Inflammatory macrophage treated with lipopolysaccharide for 1 hour (primary cell): ENCODE measurements at places on chromosomes 5 and 9.
A peak's percentile ranks its signal among the peaks of the same experiment; 100 is the strongest.

DNA sequence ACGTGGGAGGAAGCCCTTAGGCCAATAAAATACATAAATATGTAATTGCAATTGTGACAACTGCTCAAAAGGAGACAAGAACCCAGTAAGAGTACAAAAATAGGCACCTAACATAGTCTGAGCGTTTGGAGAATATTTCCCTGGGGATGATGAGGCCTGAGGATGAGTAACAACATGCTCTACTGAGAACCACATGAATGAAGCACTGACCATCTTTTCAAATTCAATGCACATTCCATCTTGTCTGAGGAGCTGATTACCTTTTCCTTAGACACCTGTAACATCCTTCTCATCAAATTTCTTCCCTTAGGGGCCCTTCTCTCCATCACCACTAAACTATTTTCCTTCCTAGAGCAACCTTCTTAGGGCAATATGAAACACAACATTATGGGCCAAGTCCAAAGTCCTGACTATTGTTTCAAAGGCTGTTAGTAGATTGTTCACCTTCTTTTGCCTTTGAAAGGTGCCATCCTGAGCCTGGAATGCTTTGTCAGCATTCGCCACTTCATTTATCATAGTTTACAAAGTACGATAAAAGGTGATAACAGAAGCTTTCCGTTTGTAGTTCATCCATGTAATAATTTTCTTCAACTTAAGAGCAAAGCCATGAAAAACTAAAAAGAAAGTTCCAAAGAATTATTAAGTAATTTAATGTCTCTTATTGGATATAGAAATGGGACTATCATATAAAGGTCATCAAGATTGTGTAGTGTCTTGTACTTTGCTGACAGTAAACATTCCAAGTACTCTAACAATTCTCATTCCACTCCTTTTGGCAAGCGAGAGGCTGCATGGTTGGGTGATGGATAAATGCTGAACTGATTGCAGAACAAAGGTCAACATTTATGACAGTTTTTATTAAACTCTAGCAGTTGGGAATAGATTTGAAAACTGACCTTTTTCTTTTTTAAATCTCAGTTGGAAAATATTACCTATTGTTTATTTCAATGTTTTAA, 471.3 kb downstream of the PDE4D start:
- DNase-seq, result no peak

DNA sequence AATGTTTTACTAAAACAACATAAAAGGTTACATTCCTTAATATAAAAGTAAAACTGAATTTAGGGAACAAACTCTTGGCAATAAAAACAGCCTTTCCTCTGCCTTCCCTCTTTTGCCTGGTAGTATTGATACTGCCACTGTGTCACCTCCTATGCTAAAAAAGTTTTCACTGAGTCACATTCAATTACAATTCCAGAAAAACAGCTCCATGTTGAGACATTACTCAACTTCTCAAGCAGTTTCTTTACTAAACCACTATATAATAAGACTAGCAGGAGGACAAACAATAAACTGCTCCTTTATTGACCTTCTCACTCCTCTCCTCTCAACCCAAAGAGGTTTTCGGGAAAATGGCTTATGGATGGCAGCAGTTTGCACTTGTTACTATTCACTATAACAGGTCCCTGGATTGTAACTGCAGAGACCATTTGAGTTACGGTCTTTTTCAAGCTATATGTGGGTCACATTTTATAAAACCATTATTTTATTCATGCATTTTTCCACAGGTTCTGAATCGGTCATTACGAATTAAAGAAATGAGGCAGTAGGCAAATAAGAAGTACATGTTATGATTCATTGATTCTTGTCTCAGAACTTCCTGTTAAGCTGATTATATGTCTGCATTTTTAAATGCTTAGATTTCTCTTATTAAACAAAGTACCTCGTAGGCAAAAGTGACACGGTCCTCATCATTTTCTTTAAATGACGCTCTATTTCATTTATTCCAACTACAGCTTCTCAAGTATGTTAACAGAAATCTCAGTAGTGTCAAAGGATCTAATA, 2.1 kb downstream of the ZDHHC21 start:
- no peak for DNase-seq

DNA sequence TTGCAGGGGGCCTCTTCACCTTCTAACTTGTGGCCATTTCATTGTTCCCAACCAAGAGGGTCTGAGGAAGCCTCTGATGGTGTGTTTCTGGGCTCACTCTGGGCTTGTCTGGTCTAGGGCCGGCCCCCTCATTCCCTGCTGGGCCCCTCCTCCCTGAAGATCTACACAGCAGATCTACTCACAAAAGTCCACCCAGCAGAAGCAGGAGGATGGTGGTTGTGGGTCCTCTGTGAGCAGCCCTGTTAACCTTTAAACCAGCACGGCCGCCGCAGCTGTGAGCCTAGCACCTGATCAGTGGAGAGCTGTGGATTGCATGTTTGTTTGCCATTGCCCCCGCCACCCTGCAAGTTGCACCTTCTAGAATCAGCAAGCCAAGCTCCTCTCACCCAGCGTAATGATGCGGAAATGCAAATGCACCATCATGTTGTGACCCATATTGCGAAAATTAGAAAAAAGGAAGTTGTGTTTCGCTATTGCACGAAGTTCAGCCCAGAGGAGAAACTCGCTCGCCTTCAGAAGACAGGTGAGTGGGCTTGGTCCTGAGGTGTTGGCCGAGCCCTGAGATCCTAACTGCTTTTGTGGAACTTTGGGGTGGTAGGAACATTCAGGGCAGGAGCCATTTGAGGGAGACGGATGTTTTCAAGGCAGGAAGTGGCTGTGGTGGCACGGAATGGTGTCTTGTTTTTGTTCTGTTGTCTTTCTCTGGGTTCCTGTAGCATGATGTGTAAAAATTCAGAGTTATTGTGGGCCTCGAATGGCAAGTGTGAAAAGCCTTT, 16.7 kb downstream of the FGD3 start:
- DNase-seq, result peak; percentile 84

GRCh38 chr9:8703904-8704303, 904.3 kb upstream of the DMAC1 start:
- no peak for DNase-seq

DNA sequence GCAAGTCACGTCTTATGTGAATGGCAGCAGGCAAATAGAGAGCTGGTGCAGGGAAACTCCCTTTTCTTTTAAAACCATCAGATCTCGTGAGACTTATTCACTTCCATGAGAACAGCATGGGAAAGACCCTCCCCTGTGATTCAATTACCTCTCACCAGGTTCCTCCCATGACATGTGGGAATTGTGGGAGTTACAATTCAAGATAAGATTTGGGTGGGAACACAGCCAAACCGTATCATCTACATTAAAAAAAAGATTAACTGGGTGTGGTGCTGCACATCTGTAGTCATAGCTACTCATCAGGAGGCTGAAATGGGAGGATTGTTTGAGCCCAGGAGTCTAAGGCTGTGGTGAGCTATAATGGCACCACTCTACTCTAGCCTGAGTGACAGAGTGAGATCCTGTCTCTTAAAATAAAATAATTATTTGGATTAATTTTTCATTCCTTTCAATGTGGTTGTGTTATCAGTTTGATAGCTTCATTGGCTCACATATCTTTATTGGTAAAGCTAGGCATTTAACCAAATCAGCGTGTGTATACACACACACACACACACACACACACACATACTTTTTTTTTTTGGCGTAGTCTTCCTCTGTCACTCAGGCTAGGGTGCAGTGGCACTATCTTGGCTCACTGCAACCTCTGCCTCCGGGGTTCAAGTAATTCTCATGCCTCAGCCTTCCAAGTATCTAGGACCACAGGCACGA, 21.8 kb downstream of the DENND4C start:
- no peak for DNase-seq

DNA sequence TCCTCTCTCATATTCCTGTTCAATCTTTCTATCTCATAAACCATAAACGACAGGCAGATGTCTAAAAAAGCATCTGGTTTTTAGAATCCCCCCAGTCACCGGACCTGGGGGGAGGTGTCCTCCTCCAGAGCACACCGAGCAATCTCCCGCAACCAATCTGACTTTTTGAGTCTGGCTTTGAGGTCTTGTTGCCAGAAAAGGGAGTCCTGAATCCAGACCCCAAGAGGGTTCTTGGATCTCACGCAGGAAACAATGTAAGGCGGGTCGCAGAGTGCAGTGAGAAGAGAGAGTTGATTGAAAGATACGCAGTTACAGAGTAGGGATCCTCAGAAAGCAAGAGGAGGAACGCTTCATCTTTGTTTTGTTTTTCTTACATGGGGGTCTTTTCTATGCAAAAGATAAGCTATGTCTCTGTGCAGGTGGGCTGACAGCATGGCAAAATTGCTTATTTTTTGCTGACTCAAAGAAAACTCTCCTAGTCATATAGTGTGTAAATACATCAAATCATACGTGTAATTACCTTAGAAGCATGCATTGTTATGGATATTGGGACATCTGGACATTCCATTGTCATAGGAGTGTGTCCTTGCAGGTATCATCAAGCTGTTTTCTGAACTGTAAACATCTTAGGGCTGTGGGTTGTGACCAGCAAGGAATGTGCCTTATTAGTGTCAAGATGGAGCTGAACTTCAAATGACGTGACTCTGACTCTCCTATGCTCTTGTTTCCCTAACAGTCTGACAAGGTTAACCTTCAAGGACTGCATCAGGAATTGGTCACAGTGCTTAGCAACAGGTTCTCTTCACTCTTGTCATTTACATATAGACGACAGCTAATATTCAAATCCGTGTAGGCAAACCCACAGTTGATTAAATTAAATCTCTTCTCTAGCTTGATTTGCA, 159.3 kb upstream of the DAPK1 start:
- DNase-seq, result no peak

DNA sequence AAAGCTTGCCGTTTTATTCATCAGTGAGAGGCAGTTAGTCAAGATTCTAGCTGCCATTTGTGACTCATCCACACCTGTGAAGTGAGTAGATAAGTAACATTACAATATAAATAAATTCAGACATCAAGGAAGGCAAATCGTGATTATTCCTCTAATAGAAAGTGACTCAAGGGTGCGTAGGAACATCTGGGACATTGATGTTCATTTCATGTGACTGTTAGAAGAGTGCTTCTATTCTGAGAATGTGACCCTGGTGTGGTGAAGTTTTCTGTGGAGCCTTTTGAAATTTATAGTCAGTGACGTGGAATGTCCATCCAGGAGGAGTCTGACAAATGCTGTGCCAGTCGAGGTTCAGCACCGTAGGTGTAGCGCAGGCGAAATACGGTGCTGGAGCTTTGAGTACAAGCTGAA, 48.4 kb upstream of the FAM240B start:
- no peak for DNase-seq

DNA sequence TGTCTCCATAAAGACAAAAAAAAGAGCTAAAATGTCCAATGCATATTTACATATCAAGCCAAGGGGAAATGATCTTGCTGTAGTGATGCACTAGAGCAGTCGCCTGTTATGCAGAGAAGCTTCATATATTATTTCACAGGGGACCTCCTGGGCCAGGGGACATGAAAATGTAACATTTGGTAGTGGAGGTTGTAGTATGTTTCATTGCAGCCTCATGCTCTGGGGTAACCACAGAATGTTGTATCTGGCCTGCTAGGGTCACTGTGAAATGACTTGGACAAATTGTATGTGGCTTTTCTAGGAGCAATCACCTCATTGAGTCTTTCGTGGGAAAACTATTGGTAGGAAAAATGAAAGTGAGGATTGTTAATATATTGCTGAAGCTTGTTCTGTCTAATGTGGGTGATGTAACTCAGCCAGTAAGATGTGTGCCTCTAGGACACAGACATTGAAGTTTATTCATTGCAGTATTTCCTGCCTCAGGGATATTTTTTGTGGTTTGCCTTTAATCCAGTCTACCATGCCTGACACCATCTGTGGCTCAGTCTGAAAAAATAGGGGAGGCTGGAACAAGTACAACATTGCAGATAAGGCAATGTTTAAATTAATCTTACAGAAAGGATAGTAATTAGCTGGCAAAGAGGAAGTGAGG, 430.8 kb upstream of the TNC start:
- DNase-seq, result no peak

GRCh38 chr5:57693488-57694305, 211.1 kb upstream of the ACTBL2 start:
- DNase-seq, result no peak

- DNase-seq, result no peak
Observed at GRCh38 chr5:103275851-103276250, 17.3 kb downstream of the MACIR start.

- no peak for DNase-seq
Observed at GRCh38 chr9:116499434-116499833, 187.7 kb upstream of the TRIM32 start.

DNA sequence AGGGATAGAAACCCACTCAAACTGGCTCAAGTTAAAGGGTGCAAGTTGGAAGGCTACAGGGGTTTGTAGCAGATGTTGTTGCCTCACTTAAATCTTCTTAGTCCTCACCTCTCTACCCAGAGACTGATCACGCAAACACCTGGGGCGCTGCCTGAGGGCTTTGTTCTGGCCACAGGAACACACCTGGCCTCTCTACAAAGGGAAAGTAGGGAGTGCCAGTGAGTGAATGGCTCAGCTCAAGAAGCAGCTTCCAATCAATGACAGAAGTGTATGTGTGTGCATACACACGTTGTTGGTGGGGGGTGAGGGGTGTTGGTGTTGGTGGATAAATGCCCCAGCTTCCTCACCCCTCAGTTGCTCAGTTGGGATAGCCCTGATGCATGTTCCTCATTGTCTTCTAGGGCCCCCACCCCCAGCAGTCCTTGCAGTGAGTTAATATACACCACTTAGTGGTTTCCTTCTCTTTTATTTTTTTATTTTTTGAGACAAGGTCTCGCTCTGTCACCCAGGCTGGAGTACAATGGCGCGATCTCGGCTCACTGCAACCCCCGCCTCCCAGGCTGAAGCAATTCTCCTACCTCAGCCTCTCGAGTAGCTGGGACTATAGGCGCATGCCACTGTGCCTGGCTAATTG, 30.6 kb upstream of the CTNNA1 start:
- DNase-seq, result no peak

DNA sequence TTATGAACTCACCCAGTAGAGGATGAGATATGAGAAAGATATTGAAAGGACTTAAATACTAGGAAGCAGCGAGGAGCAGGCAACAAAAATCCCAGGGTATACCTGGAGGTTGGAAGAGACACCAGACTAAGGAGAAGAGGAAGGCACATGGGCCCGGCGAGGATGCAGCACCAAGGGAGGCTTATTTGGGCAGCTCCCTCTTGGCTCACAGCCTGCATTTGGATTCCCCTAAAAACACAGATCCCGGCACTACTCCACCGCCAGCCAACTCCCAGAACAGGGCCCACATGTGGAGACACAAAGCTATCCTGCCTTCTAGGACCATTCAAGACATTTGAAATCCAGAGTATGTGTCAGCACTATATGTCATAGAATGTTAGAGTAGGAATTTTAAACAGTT, 199.8 kb upstream of the FBXL7 start:
- no peak for DNase-seq

- DNase-seq, result no peak
Observed at GRCh38 chr5:36374266-36374862, 72.7 kb upstream of the RANBP3L start.

DNA sequence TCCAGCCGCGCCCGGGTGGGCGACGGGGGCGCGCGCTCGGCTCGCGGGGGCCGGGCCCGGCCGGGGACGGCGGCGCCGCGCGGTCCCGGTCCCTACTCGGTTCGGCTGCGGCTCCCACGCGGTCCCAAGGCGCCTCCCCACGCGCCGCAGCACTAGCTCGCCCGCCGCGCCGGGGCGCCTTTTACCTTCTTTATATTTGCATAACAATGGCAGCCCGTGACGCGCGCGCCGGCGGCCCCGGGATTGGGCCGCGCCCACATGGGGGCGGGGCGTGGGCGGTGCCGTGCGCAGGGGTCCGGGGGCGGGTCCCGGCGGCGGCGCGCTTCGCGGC, at the start of gene NRARP:
NRARP (minus strand) TSS at position 154 of the 331 bp plus-strand sequence. CDS start 343 bp downstream, outside the sequence.
- DNase-seq, result peak; percentile 90

- no peak for DNase-seq
Observed at GRCh38 chr9:107112707-107113243, 170.3 kb upstream of the RAD23B start.

- DNase-seq, result no peak
Observed at GRCh38 chr9:119761812-119762211, 392.6 kb upstream of the BRINP1 start.
